Fibroblast of pulmonary artery (primary cell): ENCODE measurements at places on chromosomes 16 and 17.

- no peak for DNase-seq
These were observed 1.2 kb downstream of the SCPEP1 start for GRCh38 chr17:56979091-56979480.

GRCh38 chr17:77313831-77314230 is 173.1 kb downstream of the SEC14L1 start:
- no peak for DNase-seq

DNA sequence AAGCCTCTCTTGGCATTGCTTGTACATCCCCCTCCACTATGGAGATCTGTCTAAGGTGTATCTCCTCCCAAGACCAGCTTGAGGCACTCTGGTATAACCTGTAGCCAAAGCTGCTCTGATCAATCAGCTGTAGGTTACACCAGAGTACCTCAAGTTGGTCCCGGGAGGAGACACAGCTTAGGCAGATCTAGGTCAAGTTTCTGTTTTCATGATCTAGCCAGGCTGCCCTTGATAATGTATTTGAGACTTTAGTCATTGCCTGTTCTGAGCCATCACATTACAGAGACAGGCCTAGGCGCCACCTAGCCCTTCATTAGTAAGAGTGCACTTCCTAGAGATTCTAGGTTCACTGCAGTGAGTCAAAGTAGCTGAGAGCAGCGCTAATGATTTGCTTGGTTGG is 31.4 kb downstream of the ASGR1 start:
- DNase-seq = no peak

DNA sequence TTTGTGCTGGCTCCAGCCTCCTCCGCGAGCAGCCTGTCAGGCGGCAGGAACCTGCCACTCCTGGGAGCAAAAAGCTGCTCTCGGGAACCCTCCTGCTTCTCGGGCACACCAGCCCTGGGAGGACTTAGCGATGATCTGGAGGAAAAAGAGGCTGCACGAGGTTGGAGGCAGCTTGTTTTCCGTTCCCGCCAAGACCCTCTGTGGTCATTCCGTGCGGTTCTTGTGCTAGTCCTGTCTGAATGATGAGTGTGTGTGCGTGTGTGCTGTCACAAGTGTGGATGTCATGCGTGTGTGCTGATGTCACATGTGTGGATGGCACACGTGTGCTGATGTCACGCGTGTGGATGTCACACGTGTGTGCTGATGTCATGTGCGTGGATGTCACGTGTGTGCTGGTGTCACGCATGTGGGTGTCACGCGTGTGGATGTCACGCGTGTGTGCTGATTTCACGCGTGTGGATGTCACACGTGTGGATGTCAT is 150.0 kb downstream of the NPIPB11 start:
- no peak for DNase-seq

DNA sequence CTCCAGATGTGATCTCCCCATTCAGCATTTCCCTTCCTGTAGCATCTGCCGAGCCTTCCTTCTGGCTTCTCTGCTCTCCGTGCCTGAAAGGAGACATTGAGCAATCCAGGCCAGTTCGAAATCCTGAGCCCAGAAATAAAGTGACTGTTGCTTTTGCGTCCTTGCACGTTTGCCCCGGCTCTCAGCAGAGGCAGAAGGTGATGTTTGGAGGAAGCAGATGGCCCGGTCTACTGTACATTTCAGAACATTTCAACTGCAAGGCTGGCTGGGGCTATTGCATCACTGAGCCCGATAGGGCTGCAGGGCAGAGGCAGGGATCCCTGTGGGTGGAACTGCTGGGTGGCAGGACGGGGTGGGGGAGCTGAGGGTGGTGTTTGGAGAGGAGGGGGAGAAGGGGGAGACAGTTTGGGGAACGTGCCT is 29.4 kb downstream of the IRF8 start:
- peak; percentile 56 for DNase-seq

- peak; percentile 61 for DNase-seq
These were observed 76.0 kb downstream of the CHD9NB start for GRCh38 chr16:52976539-52977167.

DNA sequence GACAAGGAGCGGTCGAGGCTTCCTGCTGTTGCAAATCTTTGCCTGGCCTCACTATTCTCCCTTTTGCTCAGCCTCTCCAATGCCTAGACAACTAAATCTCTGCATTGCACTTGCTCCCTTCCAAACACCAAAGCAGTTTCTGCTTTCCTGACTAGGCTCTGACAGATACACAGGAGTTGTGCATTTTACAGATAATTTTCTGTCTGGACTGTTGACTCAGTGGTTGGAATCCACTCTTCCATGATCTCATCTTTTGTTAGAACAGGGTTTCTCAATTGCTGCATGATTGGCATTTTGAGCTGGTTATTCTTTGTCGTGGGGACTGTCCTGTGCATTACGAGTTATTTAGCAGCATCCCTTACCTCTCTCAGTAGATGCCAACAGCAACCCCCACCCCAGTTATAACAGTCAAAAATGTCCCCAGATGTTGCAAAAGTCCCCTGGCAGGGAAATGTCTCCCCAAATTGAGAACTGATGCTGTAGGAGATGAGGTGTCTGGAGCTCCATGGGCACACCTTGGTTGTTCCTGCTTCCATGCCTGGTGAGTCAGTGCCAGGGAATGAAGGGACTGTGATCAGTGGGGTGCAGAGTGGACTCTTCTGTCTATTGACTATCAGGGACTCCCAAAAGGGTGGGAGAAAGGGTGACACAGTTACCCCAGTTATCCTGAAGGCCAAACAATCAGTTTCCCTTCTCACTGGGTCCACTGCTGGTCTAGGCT is 557.4 kb upstream of the PSMD7 start:
- no peak for DNase-seq
